ENCODE measurements at places on chromosomes 4 and X. TPM values are rescaled to one million over a fixed set of nuclear protein-coding genes. Genes with fewer than 3 reads are reported as not detected.

DNA sequence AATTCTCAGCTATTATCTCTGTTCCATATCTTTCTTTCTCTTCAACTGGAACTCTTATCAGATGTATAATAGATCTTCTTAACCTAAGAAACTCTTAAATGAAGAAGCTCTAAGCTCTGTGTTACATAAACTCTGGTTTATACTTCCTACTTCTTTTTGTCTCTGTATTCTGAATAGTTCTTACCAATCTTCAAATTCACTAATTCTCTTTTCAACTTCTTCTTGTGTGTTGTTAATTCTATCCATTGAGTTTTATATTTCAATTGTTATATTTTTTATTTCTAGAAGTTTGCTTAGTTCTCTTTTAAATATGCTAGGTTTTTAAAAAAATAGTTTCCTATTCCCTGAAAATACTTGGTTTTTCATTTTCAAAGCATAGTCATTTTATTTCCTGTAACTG, 13.2 kb upstream of the MMAA start:
- DNase-seq: no peak
- no peak overlapping the region for H3K27ac ChIP-seq
- no peaks in the 10 kb centered on the region for H3K27me3 ChIP-seq
- H3K36me3 ChIP-seq: no peaks in the 10 kb centered on the region

Gene CXCL11
- total RNA-seq: not detected

Gene XPNPEP2
- total RNA-seq: 0.39 TPM

GRCh38 chr4:60134099-60134498, 1066.0 kb upstream of the ADGRL3 start:
- H3K27me3 ChIP-seq: no peaks in the 10 kb centered on the region
- H3K27ac ChIP-seq: no peak overlapping the region
- H3K4me1 ChIP-seq: peaks cover 4% of the 10 kb centered on the region
- H3K4me3 ChIP-seq: no peak overlapping the region
- DNase-seq: no peak
